Hematopoietic multipotent progenitor cell treated with erythropoietin and hydrocortisone succinate and interleukin-3 and kit ligand, for 6 days (in vitro differentiated cells): ENCODE measurements at places on chromosomes 1 and 21.

DNA sequence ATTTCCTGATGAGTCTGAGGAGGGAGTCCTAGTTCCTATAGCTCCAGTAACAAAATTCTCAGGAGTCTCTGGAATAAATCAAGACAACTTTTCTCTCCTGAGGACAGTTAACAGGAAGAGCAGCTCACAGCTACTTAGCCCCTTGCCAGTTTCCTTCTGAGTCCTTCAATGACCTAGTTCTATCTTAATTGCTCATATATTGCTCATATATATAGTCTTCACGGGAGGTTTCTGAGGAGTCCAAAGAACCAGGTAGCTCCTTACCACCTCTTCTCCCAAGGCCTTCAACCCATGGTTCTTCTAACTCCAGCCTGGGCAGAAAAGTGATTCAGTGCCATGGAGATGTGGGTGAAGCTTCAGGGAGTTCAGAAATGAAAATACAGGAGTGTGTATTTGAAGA lies 4.6 kb downstream of the AMIGO1 start:
- DNase-seq, result no peak

DNA sequence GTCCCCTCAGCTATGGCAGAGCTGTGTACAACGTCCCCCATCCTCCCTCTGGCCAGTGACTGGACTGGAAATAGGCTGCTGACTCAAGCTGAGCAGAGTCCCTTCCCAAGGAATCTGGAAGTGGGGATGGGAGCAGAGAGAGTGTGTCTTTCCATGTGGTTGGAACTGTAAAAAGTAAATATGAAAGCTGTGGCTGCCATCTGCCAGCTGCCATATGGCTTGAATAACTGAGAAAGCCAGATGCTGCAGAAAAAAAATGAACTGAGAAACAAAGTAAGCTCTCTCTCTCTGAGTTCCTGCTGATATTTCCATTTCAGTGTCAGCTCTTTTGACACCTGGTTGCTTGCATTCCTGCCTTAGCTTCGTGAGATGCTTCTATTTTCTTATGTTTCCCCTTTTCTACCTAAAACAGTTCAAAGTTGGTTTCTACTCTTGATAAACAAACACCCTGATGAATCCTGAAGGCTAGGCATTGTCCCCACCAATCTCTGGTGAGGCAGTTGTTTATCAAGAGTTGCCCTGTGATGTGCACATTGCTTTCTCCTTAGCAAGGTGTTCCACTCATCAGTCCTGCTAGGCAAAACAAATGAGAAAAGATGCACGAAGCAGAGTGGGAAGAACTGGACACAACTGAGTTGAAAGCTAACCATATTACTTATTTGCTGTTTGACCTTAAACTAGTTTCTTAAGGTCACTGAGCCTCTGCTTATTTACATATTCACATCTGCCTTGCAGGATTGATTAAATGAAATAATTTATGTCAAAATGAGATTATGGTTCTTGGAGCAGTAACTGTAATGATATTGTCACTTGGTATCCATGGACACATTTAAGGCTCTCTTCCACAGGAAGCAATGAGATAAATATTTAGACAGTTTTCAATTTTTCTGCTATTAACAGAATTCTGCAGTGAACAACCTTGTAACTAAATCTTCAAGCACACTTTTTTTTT lies 16.6 kb upstream of the DR1 start:
- DNase-seq, result no peak

DNA sequence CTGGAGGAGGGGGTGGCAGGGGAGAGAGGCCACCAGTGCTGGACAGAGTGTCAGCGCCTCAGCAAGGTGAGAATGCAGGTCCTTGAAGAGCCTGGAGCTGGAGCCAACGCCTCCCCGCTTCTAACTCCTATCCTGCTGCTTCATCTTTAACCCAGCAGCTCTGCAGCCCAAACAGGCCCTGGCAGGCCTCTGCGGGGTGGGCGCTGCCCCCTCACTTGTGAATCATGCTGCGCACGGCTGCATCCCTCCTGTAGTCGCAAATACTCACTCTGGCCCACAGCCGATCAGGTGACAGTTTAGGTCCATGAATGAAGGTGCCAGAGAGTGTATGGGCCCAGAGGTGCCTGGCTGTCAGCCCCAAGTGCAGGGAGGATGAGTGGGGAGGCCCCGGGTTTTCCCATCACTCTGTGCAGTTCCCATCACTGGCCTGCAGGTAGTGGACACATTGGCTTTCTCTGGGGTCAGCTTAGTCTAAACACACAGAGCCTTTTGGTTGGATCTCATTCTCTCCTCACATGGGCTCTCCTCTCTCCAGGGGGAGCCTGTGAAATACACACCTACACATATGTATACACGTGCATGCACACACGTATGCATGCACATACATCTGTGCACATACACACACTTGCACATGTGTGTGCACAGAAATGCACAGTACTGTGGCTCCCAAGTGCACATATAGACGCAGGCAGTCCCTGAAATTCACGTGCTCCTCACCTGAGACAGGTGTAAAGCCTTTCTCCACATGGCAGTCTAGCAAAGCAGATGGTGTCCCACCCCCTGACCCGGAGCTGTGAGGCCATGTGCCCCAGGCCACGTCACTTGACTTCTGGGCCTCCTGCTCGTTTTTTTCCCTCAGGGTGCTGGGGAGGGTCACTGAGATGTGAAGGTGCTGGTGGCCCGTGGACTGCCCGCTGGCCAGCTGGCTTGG lies 52.0 kb downstream of the TRIM11 start:
- no peak for DNase-seq

GRCh38 chr1:59926381-59927123 lies at the start of gene CYP2J2:
CYP2J2 (minus strand) TSS chr1:59926773; CDS start chr1:59926746, 27 bp downstream.
- peak; percentile 39 for DNase-seq

DNA sequence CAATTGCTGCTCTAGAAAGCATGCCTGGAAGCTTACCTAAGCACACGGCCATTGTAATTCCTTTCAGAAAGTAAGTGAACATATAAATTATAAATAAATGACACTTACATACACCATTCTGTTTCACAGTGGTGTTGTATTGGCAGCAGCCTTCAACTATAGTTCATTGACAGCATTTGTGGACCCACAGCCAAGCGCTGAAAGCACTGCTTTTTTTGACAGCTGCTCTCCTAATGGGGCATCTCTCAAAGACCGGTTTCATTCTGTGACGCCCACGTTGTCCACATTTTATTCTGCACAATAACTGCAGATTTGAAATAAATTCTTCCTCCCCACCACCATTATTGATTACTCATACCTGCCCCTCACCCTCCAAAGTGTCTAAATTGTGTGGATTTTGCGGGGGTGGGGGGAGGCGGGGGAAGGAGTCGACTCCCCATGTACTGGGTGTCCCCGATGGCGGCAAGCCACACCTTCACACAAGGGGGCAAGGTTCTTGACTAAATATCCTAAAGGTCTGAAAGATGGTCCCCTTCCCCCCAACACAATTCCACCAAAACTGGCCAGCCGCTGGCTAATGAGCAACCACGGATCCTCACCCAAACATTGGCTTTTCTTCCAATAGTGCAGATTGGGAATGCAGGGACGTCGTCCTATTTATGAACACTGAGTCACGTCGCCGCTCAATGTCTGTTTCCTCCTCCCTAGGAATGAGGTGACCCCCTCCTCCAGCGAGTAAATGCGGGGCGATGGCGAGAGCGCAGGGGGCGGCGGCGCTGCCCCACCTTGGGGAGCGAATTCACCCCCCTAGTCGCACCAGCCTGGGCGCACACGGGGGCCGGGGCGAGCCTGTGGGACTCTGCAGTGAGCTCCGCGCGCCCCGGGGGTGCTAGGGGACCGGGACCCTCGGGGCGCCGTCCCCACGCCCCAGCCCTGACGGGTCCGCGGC lies 960 bp downstream of the RCAN1 start:
- DNase-seq, result no peak

- DNase-seq, result peak; percentile 66
These were observed 38.6 kb downstream of the GADD45A start for GRCh38 chr1:67723620-67724019.

GRCh38 chr21:18170829-18171228 lies 73.8 kb upstream of the CHODL start:
- DNase-seq, result no peak

DNA sequence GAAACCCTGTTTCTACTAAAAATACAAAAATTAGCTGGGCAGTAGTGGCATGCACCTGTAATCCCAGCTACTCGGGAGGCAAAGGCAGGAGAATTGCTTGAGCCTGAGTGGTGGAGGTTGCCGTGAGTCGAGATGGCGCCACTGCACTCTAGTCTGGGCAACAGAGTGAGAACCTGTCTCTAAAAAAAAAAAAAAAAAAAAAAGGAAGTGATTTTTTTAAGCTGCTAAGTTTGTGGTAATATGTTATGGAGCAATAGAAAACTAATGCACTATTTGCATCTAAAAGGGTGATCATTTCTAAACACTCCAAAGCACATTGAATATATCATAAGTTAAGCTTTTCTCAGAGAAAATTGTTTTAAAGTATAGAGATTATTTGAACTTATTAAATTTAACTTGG lies 244.8 kb upstream of the SPAG17 start:
- no peak for DNase-seq

DNA sequence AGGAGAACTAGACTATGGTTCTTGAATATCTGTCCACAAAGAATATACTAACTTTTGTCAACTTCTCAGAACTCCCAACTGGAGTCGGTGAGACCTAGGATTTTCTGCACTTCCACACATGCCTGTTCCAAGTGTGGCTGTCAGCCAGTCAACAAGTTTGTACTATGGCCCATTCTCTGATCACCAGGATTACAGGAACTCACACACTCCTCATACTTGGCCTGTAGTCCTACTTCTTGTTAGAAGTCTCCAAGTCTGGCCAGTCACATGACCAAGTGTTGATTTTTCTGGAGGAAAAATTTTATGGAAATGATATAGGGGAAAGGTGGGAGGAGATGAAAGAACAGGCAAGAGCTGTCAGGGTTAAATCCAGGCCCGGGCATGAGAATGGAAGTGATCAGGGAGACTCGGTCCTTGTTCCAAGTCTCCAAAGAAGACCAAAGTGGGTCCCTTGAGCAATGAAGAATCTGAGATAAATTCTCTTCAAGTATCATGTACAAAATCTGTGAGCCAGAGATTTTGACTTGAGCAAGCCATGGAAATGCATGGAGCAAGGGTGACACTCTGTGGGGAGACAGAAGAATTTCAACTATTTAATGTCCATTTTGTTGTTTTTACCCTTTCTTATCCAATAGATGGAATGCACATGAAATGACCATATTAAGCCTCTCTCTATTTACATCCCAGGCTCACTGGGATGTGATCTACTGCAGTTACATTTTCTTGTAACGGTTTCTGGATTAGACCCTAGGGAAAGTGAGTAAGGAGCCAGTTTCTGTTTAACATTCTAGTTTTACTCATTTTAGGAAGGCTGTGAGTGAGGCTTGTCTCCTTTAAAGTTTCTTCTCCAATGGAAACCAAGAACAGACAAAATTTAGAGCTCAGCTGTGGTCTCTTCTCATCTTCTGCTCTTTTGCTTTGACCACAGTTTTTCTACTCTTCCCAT lies 320.9 kb downstream of the ASTN1 start:
- peak; percentile 18 for DNase-seq

DNA sequence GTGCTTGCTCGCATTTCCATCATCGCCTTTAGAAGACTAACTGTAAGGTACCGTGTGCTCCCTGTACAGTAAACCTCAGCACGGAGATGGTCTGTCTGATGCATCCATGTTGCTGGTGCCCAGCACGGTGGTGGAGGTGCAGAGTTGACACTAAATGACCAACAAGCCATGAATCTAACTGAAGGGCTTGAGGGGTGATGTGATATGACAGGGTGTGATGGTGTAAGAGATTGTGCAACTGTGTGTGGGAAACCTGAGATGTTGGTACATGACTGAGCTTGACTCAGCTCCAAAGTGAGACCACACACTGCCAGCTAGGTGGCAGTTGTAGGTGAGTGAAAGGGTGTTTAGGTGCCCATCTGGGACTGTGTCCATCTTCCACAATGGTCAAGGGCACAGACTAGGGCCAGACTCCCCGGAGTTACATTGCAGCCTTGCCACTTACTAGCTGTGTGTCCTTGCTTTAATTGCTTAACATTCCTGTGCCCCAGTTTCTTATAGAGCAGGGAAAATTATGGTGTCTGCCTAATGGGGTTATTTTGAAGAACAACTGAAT lies 21.4 kb downstream of the SLC2A1 start:
- peak; percentile 72 for DNase-seq

GRCh38 chr1:26049531-26050247 lies 3.8 kb upstream of the SLC30A2 start:
- no peak for DNase-seq

DNA sequence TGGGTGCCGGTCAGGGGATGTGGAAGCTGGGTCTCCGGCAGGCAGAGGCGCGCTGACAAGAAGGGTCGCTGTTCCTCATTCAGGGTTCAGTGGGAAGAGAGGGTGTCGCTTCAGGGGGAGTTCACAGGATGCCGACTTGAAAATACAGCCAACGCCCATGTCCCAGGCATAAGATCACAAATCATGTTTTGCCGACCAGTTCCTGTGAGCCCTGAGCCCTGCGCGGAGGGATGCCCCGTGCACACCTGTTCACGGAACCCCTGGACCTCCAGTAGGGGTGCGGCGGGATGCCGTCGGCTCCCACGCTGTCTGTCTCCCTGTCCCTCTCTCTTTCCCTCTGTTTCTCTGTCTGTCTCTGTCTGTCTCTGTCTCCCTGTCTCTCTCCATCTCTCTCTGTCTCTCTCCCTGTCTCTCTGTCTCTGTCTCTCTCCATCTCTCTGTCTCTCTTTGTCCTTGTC lies 26.8 kb downstream of the TP73 start:
- DNase-seq, result peak; percentile 21

- no peak for DNase-seq
These were observed 35.0 kb upstream of the HUNK start for GRCh38 chr21:31837618-31838390.

- DNase-seq, result no peak
These were observed 1.8 kb upstream of the SYT2 start for GRCh38 chr1:202711949-202712635.

- no peak for DNase-seq
These were observed 16.9 kb downstream of the IKBKE start for GRCh38 chr1:206486995-206487788.
